Smooth muscle cell of the brain vasculature (primary cell): ENCODE measurements at places on chromosomes 6 and 20.
A peak's percentile ranks its signal among the peaks of the same experiment; 100 is the strongest.

GRCh38 chr6:90284236-90285041, 12.2 kb downstream of the BACH2 start:
- peak; percentile 67 for DNase-seq

DNA sequence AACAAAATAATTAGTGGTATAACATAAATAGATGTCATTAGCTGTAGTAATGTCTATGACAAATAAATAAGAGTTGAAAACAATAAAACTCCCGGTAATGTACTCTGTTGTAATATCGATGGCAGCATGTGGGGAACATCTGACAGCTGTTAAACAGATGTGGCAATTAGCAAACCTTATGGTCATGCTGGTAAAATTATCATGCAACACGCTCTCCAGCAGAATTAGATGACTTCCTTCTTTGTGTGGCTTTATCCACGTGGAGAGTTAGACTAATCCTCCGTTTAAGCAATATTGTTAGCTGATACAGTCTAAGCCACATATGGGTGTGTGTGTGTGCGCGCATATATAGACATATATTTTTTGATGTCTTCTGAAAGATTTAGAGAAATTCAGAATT, 77.7 kb upstream of the ZFP64 start:
- DNase-seq = no peak

- no peak for DNase-seq
Measured at GRCh38 chr6:20922743-20923142, 388.5 kb downstream of the CDKAL1 start.

GRCh38 chr6:122184401-122184827, 215.0 kb upstream of the HSF2 start:
- DNase-seq = peak; percentile 21

- DNase-seq = no peak
Measured at GRCh38 chr6:13811627-13812358, 2.6 kb downstream of the MCUR1 start.

DNA sequence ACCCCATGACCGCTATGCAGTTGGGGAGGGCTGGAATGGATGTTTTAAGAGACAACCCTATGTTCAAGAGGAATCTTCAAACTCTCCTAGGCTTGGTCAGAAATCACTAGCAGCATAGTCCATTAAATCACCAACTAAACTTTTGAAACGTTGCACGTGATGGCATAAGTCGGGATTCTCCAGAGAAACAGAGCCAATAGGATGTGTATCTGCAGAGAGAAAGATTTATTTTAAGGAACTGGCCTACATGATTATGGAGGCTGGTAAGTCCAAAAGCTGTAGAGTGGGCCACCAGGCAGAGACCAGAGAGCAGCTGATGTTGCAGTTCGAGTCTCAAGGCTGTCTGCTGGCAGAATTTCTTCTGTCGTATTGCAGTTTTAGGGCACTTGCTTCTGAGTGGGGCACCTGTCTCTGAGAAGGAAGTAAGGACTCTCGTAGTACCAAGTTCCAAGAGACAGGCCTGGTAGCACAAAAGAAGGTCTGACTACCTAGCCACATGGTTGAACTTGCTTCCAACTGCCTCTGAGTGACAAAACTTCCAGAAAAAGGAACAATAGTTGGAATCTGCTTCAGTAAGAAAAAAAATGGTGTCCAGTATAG, 11.9 kb upstream of the IFNGR1 start:
- DNase-seq = no peak

GRCh38 chr6:53945765-53946407, 151.1 kb downstream of the LRRC1 start:
- no peak for DNase-seq

DNA sequence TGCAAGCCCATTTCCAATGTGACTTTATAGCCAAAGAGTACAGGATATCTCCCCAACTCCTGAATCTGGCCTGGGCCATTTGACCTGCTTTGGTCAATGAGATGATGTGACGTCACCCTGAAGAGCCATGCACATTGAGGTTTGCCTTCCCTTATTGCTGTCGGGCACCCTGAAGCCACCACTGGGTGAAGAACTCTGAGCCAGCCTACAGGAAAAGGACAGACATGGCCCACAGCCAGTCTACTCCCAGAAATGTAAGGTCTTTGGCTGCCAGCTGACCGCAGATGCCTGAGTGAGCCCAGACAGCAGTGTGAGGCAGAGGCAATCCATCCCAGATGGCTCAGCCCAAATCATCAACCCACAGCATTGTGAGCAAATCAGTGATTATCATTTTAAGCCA, 3.7 kb upstream of the SYNDIG1 start:
- DNase-seq = no peak

DNA sequence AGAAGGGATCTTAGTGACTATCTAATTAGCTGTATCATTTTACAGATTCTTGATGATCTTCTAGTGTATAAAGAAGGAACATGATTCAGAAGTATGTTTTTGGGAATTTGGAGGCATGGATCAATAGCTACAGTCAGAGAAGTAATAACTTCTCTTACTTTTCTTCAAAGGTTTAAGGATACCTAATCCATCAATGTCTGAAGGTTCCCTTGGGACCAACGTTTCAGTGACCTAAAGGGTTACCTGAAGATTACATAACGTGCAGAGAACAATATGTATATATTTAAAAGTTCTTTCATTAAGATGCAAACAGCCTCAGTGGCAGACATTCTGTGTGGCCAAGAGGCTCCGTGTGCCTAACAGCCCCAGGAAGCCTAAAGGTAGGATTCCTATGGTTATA, 3.2 kb downstream of the HDAC2 start:
- no peak for DNase-seq

GRCh38 chr6:29959467-29959866, 17.1 kb downstream of the HLA-A start:
- DNase-seq = no peak
